ENCODE measurements at places on chromosomes 2 and 18.

GRCh38 chr2:9201185-9201891, 5.3 kb upstream of the ASAP2 start:
- DNase-seq = no peak

DNA sequence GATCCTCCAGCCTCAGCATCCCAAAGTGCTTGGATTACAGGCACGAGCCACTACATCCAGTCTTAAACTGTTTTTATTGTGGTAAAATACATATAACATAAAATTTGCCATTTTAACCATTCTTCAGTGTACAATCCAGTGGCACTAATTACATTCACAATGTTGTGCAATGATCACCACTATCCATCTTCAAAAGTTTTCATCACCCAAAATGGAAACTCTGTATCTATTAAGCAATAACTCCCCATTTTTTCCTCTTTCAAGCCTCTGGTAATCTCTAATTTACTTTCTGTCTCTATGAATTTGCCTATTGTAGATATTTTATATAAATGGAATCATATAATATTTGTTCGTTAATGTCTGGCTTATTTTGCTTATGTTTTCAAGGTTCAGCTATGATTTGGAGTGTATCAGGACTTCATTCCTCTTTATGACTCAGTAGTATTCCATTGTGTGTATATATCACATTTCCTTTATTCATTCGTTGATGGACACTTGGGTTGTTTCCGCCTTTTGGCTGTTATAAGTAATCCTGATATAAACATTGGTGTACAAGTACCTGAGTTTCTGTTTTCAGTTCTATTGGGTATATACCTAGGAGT, 71.8 kb downstream of the GFPT1 start:
- no peak for DNase-seq

GRCh38 chr2:143700865-143701264, 571.6 kb downstream of the ARHGAP15 start:
- DNase-seq = no peak

DNA sequence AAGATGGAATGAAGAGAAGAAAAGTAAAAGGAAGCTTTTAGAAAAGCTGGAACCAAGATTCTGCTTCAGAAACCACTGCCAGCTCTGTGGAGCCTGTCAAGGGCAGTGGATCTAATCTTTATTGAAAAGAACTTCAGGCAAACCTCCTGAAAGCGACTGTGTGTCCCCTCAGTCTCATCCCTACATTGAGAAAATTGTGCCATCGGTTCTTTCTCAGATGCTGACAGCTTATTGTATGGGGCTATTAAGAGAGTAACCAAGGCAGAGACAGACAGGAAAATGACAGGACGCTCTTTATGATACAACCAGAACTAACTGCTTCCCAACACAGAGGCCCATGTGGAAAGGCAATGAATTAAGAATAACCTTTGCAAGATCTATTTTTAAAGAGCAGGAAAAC, 763.2 kb upstream of the CHAC2 start:
- no peak for DNase-seq

DNA sequence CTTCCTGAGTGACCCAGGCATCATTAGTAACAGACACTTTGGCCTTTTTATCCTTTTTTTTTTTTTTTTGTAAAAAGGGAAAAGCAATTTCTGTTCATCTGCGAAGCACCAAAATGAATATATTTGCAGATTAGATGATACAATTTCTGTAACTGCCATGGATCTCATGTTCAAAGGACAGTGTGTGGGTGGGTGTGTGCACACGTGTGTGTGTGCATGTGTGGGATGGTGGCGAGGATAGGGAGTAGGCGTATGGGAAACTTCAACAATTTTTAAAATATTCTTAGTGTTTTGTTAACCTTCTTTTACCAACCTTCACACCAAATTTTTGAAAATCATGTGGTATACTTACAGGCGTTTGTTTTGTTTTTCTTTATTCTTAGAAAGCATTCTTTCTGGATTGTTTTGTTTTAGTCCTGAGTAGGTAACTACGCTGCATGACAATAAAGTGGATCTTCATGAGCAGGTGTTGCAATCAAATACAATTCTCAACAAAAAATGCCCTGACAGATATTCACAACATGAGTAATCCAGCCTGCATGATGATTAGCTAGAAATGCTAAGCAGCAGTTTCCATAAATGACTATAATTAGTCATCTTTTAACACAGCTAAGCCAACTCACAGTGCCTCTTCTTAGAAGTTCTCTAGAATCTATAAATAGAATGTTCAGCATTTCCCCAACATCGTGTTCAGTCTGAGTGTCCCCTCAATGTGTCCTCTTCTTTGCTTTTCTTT, 53.5 kb upstream of the RMDN2 start:
- DNase-seq = peak; percentile 66

DNA sequence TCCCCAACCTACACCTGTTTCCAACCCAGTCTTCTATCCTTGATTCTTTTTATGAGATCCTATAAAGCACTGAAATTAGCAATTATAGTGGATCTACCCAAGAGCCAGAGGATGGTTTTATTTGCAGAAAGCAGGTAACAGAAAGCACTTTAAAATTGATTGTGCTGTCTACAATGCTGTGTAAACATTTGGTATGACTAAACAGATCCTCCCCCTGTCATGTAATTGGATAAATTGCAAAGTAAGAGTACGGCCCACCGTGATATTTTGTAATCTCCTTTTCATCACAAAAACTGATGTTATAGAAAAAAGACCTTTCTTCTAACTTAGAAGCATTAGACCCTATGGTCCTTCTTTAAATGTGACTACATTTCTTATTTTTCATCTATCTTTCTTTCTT, 11.3 kb upstream of the PPP3R1 start:
- DNase-seq = no peak

DNA sequence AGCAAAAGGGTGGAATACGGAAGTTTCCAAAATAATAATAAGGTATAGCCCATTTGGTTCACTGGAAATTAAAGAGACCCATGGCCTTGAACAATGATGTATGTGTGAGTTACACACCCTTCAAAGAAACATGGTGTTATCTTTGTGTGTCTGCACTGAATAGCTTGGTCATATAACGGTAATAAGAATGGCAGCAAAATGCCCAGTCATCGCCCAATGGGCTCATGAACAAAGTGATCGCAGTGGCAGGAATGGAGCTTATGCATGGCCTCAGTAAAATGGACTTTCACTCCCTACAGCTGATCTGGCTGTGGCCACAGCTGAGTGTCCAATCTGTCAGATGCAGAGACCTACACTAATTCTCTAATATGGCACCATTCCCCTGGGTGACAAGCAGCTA, 201.3 kb downstream of the RPIA start:
- no peak for DNase-seq

- DNase-seq = no peak
These were observed 510 bp downstream of the RNF149 start for GRCh38 chr2:101307950-101308431.

GRCh38 chr2:142819411-142819810, 58.1 kb upstream of the KYNU start:
- no peak for DNase-seq

DNA sequence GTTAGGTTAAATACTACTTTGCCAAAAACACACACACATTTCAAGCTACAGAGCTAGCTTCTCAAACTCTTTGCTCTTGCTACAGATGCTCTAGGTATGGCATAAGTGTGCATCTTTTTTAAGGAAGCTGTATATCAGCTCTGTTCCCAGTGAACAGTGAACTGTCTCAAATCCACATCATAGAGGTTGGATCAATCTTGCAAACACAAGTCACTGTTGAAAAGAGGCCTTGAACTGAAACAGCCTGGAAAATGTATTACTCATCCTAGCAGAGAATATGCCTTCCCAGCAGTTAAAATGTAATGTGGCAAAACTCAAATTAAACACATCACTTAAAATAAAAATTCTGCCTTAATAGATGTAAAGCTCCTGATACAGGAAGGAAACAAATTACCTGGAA, 151.8 kb downstream of the WDPCP start:
- no peak for DNase-seq

GRCh38 chr2:67851956-67852824, 210.6 kb downstream of the C1D start:
- no peak for DNase-seq

- DNase-seq = no peak
These were observed 892.2 kb upstream of the ZEB2 start for GRCh38 chr2:145412155-145412554.

- no peak for DNase-seq
These were observed 51.5 kb upstream of the FAHD2A start for GRCh38 chr2:95350774-95351597.

GRCh38 chr2:155852156-155852555, 480.4 kb downstream of the NR4A2 start:
- no peak for DNase-seq

Measured in SIG-M5 (cell line).